NCI-H1694 (cell line): ENCODE measurements at places on chromosomes 2 and 18.

- DNase-seq: no peak
Measured at GRCh38 chr2:40721595-40721994, 269.7 kb upstream of the SLC8A1 start.

- no peak for DNase-seq
Measured at GRCh38 chr18:58538604-58539386, 90.1 kb downstream of the ALPK2 start.

DNA sequence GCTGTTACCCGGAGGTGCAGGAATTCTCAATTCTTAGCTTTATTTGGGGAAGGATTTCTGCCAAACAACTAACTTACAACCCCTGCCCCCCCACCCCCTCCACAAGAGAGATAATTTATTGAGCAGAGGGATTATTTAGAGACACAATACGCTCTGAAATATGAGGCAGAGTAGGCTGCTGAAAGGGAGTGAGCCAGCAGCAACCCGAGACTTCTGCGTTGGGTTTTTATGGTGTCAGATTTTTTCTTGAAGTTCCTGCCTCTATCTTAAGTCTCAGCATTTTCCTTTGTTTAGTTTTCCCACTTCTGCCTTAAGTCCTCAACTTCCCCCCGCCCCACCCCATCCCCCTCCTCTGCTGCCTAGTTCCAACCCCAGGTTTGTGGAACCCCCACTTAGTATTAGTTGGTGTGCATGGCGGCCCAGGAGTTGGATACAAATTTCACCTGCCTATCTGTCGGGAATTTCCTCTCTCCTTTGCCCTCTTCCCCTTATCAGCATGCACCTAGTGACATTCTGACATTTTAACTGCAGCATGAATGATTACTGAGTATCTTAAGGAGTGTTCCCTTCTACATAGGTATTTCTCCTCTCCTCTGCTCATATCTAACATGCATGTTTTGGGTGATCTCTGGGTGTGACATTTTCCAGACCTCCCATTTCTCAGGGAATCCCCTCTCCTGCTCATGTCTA is 1635.9 kb upstream of the LRRTM1 start:
- DNase-seq: no peak

- DNase-seq: no peak
Measured at GRCh38 chr2:19688059-19688458, 213.7 kb downstream of the TTC32 start.

DNA sequence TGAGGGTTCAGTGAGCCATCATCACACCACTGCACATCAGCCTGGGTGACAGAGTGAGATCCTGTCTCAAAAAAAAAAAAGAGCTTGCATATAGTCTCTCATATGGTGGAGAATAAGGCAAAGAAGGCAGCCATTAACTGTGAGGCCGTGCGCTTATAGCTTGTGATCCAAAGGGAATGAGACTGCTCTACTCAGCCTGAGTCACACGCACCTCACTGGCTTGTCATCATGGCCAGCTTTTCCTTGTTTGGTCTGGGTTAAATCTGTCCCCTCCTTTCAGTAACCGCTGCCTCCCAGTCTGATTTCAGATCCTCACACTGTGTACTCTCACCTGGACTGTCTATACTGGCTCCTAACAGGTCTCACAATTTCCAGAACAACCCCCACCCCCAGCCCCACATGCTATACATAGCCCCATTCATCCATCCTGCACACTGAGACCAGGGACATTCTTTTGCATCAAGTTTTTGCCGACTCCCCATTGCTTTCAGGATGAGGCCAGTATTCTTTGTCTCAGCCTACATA is 35.3 kb upstream of the ANKRD44 start:
- no peak for DNase-seq

GRCh38 chr18:7737550-7737949 is 170.4 kb downstream of the PTPRM start:
- no peak for DNase-seq

- DNase-seq: no peak
Measured at GRCh38 chr2:71662665-71663394, 209.5 kb downstream of the DYSF start.

GRCh38 chr2:133434959-133435668 is 133.1 kb downstream of the NCKAP5 start:
- peak; percentile 31 for DNase-seq

- no peak for DNase-seq
Measured at GRCh38 chr2:183034806-183035205, 3.5 kb downstream of the NCKAP1 start.

GRCh38 chr2:20577495-20578235 is 73.2 kb downstream of the HS1BP3 start:
- no peak for DNase-seq
